Motor neuron (in vitro differentiated cells): ENCODE measurements at places on chromosomes 16 and 17. TPM values are rescaled to one million over a fixed set of nuclear protein-coding genes. Genes with fewer than 3 reads are reported as not detected.

The MT1E gene
- total RNA-seq, result 17.2 and 24.0 TPM in 2 replicates

The CCDC200 gene
- 1.2 and 1.4 TPM in 2 replicates for total RNA-seq

The ARL5C gene
- 0.66 TPM in 1 of 2 replicates, not detected in the other for total RNA-seq

The KRT39 gene
- total RNA-seq, result not detected in 2 replicates

The DRC3 gene
- 3.7 and 10.7 TPM in 2 replicates for total RNA-seq

The PVALEF gene
- 0.24 and 0.29 TPM in 2 replicates for total RNA-seq

The AARSD1 gene
- 65.0 and 67.2 TPM in 2 replicates for total RNA-seq

The CREBBP gene
- 20.2 and 45.4 TPM in 2 replicates for total RNA-seq

The SEZ6L2 gene
- 72.8 and 79.6 TPM in 2 replicates for total RNA-seq

The DHRS11 gene
- 10.4 TPM in 2 replicates for total RNA-seq
